Daoy (cell line): ENCODE measurements at places on chromosomes 1 and 21. TPM values are rescaled to one million over a fixed set of nuclear protein-coding genes. Genes with fewer than 3 reads are reported as not detected.

DNA sequence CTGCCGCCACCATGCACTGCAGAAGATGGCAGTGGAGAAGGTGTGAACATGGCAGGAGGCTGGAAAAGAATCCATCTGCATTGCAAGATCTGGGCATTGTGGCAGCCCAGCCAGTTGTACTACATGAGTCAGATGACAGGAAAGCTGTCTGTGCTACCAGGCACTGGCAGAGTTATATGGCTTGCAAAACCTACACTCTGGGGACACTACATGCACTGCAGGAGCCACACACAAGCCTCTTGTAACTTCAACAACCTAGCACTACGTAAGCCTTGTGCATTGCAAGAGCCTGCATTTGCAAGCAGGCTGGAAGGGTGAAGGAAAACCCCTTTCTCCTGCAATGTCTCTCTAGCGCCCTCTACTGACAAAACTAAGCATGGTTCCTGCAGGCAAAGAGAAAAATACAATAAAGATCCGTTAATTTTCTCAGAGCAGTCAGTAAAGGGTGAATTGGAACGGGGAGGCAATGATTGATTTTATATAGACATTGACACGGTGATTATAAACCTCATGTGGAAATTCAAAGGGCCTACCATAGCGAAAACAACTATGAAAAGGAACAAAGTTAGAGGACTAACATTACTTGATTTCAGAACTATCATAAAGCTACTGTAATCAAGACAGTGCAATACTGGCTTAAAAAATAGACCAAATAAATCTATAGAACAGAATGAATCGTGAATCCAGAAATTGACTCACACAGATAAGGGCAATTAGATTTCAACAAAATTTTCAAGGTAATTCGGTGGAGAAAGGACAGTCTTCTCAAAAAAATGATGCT, 26.2 kb upstream of the DYNLT5 start:
- DNase-seq, result peak; percentile 58

The DISC1 gene
- total RNA-seq, result 3.4 and 3.8 TPM in 2 replicates

DNA sequence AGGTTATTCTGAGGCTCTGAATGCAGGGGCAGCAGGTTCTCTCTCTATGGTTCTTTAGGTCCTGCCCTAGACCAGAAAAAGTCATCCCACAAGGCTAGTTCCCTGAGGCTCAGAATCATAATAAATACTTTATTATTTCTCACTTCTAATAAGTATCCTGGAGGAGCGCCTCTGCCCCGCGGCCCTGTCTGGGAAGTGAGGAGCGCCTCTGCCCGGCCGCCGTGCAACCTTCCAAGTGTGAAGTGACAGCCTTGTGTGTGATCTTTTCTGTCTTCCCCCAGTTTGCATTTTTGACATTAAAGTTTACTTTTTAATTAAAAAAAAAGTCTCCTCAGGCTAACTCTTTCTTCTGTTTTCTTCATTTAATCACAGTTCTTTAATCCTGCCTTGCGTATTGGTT, 11.5 kb downstream of the AIM2 start:
- no peak for DNase-seq

DNA sequence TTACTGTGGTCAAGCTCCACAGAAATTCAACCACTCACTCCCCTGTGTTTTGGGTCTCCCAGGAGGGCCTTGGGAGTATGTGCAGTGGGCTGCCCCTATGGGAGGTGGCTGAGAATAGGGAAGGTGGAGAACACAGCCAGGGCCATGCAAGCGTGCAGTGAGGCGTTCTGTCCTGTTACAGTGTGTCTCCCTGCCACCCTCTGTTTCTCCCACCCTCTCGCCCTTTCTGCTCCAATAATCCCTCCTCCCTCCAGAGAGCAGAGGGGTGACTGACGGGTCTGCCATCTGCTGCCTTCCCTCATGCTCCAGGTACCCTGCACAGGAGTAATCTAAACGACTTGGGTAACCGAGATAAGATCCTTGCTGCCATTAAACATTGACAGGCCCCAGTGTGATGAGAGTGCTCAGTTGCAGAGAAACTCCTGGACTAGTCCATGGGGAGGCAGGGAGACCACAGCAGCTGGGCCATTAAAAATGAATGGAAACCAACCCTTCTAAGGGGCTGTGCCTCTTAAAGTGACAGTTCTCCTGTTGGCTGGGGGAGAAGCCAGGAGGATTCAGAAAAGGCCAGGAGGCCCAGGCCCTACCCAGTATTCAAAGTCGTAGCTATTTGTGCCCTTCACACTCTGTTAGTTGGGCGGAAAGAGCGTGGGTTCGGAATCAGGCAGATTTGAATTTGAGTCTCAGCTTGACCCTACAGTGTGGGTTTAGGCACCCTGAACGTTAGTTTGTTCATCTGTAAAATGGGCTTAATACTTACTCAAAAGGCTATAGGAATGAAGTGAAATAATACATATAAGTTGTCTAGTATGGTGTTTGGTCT, 22.4 kb upstream of the BTG2 start:
- no peak for DNase-seq

The NPPA gene
- total RNA-seq, result not detected in 2 replicates

The SYNJ1 gene
- 4.3 and 8.7 TPM in 2 replicates for total RNA-seq

The LRRC38 gene
- not detected in 2 replicates for total RNA-seq

The NUAK2 gene
- 11.1 and 12.4 TPM in 2 replicates for total RNA-seq

- no peak for DNase-seq
These were observed 69.8 kb downstream of the SPSB1 start for GRCh38 chr1:9362488-9362887.

The FAM177B gene
- not detected in 2 replicates for total RNA-seq

GRCh38 chr1:206116191-206116872, 856 bp downstream of the AVPR1B start:
- DNase-seq, result no peak

DNA sequence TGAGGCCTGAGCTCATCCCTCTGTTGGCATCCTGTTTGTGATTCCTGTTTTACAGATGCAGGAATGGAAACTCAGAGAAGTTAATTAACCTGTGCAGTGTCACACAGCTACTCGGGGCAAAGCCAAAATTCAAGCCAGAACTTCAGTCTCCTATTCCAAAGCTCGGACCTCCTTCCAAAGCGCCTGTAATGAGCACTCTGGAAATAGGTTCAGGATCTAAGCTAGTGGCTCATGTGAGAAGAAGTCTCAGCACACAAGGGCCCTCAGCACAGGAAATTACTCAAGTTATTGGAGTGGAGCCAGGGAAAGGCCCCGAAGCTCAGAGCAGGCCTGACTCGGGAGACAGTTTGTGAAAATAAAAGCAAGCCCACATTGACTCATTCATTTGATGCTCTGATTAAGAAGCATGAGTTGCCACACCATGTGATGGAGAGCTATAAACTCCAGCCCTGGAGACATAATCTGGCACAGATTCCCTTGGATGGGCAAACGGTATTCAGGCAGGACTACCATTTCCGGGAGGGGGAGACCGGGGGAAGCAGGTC, 50.6 kb upstream of the LYST start:
- peak; percentile 98 for DNase-seq
